Prostate gland (tissue), 2 donors: ENCODE measurements at places on chromosomes 7 and 10.

DNA sequence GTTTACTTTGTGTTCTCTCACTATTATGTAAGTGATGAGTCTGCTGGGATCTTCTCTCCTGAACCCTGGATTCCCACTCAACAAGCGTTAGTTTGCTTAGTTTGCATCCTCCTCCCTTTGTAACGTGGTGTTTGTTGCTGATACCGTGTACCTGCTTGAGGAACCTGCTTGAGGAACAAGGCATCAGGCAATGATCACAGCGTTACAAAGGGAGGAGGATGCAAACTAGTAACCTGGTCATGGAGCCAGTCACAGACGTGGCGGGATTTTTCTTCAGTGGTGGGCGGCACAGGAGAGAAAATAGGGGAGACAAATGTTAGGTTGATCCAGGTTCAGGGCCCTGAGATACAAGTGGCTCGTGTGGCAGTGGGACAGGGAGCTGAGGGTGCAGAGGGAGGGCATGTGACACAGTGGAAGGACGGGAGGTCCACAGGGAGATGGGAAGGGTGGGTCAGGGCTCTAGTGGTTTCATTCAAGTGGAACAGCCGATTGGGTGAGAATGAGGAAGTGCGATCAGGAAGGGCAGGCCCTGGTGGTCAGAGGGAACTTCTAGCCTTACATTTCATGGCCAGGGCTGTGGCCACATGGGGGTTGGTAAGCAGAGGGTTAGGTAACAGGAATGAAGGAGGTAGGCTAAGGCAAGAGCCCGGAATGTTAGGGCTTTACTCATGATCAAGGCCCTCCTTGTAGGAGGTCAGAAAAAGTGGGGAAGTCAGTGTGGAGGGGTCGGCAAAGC is 38.0 kb downstream of the SNX10 start:
- DNase-seq = no peak

GRCh38 chr10:75035975-75036708 is 75.3 kb upstream of the SAMD8 start:
- no peak for DNase-seq

GRCh38 chr7:133650069-133650468 is 397.2 kb downstream of the EXOC4 start:
- DNase-seq = no peak

- no peak for DNase-seq
Measured at GRCh38 chr7:1767524-1767923, 97.4 kb downstream of the ELFN1 start.

DNA sequence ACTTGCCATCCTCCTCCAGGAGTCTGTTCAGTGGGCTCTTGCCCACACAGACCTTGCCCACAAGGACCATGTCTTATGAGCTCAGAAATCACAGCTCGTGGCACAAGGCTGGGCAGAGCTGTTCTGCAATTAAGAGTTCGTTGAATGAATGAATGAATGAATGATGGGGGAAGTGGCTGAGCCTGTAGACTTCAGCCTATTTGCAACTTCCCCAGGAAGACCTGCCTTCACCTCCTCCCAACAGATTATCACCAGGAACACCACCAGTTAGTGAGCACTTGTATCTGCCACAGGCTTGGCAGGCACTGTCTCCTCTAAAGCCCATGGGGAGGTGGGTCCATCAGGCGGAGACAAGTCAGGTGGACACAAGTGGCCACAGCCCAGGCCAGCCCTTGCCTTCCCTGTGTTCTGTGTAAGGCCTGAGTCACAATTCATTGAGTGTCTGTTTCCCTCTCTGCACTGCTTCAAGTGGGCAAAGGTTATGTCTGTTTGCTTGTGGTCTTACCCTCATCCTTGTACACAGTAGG is 1.8 kb upstream of the FGF8 start:
- DNase-seq = no peak

DNA sequence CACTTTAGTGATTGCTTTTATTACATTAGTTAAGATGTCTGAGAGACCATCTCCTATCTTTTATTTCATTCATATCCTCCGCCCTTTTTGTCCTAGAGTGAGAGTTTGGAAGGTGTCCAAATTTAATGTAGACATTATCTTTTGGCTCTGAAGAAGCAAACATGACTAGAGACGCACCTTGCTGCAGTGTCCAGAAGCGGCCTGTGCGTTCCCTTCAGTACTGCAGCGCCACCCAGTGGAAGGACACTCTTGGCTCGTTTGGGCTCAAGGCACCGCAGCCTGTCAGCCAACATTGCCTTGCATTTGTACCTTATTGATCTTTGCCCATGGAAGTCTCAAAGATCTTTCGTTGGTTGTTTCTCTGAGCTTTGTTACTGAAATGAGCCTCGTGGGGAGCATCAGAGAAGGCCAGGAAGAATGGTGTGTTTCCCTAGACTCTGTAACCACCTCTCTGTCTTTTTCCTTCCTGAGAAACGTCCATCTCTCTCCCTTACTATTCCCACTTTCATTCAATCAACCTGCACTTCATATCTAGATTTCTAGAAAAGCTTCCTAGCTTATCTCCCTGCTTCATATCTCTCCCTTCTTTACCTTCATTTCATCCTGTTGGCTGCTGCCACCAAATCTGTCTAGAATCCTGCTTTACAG is 10.4 kb upstream of the CLCN1 start:
- DNase-seq = peak; percentile 85

GRCh38 chr7:17019106-17019505 is 137.3 kb upstream of the AGR3 start:
- DNase-seq = no peak

DNA sequence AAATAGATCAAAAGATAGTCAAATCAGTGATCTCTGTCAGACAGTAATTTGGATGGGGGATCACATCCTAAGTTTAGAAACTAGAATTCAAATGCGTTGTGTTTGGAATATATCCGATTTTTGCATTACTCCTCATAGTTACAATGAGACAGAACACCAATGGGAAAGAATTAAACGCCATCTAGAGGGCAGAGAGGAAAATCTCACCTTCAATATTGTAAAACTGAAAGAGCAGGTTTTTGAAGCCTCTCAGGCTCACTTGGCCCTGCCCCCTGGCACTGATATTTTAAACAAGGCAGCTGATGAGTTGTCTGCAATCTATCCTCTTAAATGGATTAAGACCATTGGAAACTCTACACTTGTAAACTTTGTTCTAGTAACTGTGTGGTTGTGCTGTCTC is 17.7 kb downstream of the FRG2B start:
- no peak for DNase-seq

GRCh38 chr10:125788156-125789034 is 12.8 kb upstream of the MMP21 start:
- DNase-seq = no peak

- DNase-seq = no peak
Measured at GRCh38 chr7:50454968-50455367, 4.8 kb upstream of the FIGNL1 start.

- no peak for DNase-seq
Measured at GRCh38 chr7:99105756-99106155, 38.2 kb downstream of the SMURF1 start.

DNA sequence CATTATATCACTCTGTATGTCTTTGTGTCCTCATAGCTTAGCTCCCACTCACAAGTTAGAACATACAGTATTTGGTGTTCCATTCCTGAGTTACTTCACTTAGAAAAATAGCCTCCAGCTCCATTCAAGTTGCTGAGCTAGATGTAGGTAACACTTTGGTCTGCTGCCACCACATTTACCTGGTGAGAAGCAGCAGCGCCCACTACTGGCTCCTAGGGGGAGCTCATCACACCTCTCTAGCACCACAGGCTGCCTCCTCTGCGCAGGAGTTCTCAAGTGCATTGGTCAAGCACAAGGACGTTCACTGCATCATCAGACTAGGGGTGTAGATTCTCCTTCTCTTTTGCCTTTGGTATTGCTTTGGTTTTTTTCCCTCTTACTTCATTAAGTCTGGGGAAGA is 530.9 kb upstream of the AUTS2 start:
- DNase-seq = peak; percentile 34

- no peak for DNase-seq
Measured at GRCh38 chr10:43226441-43226840, 40.4 kb downstream of the RASGEF1A start.

DNA sequence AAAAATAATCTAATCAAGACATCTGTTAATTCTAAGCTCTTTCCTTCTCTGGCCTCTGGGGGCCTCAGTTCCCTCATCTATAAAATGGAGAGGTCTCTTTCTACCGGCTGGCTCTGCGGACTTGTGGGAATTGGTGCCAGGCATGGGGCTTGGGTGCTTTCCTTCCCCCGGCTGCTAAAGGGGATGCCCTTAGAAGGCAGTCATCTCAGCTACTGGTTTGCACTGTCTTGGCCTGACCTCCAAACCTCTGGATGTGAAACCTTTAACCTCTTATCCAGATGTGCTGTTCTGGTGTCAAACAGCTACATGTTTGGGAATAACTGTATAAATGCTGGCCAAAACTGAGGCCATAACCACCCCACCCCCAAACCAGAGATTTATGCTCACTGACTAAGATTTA is 320.0 kb downstream of the RPS24 start:
- no peak for DNase-seq

- no peak for DNase-seq
Measured at GRCh38 chr7:155324012-155324917, 26.6 kb downstream of the INSIG1 start.

DNA sequence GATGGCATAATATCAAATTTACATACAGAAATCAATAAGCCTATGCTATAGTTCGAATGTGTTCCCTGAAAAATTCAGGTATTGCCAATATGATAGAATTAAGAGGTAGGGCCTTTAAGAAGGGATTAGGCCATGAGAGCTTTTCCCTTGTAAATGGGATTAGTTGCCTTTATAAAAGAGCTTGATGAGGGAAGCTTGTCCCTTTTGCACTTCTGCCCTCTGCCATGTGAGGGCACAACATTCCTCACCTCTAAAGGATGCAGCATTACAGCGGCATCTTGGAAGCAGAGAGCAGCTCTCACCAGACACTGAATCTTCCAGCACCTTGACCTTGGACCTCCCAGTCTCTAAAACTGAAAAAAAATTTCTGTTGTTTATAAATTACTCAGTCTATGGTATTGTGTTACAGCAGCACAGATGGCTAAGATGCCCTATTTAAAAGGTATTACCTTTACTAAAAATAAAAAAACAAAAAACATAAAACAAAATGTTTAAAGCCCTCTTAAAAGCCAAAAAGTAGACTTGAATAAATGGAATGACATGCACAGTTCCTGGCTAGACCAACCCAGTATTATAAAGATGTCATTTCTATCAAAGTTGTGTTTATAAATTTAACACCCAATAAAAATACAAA is 909.6 kb downstream of the REEP3 start:
- no peak for DNase-seq

DNA sequence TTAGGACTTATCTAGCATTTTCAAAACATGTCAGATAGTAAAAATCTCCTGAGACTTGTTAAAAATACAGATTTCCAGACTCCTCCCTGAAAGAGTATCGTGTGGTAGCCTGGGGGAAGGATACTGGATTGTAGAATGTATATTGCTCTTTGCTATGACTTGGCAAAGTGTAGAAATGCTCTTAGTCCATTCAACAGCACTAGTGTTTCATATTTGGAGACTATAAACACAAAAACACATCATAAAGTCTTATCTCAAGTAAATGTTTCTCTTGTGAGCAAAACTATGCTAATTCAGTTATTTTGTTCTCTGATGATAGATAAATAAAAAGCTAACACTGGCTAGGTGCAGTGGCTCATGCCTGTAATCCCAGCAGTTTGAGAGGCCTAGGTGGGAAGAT is 137.5 kb upstream of the PRPS1L1 start:
- DNase-seq = no peak

DNA sequence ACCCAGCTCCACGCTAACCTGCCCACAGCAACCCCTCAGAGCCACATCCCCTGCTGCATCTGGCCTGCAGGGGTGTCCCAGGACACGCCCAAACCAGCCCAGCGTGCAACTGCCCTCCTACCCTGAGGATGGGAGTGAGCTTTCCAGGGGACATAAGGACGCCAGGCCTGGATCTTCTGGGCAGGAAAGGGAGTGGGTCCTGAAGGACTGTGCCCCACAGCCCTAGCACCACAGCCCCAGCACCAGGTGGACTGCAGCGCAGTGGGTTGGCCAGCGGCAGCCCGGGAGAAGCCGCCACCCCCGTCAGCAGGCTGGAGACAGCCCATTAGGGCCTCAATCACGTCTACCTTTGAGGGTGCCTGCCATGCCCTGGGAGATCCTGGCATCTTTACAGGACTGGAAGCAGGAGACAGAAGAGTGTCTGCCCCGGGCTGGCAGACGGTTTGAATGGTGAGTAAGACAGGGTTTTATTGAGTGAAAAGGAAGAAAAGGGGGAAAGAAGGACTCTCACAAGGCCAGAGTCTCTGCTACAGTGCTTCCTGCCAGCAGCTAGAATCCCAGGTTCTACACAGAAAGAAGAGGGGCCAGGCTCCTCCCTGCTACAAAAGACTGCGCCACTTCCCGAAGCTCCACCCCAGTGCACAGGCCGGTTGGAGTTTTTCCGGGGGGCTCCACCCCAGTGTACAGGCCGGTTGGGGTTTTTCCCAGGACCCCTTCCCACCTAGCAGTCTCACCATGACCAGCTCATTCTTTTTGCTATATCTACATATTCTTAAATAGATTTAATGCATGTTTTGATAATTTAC is 69.8 kb upstream of the KCTD7 start:
- DNase-seq = no peak

- DNase-seq = no peak
Measured at GRCh38 chr10:2943932-2944614, 123.3 kb upstream of the PFKP start.

GRCh38 chr10:105187243-105187642 is 546.2 kb downstream of the SORCS3 start:
- no peak for DNase-seq
